ENCODE measurements at places on chromosomes 2 and 18. TPM values are rescaled to one million over a fixed set of nuclear protein-coding genes. Genes with fewer than 3 reads are reported as not detected.

Gene UPP2
- not detected for total RNA-seq

DNA sequence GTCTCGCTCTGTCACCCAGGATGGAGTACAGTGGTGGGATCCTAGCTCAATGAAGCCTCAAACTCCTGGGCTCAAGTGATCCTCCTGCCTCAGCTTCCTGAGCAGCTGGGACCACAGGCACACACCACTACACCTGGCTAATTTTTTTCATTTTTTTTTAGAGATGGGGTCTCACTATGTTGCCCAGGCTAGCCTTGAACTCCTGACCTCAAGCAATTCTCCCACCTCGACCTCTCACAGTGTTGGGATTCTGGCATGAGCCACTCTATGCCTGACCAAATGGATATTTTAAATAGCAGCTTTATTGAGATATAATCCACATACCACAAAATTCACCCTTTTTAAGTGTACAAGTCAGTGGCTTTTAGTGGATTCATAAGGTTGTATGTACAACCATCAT is 11.1 kb downstream of the RNF149 start:
- no peak for DNase-seq

GRCh38 chr18:76487782-76488181 is 7.3 kb downstream of the ZNF516 start:
- DNase-seq, result no peak

Gene IL36RN
- total RNA-seq, result not detected

GRCh38 chr2:121382744-121383143 is 97.7 kb upstream of the TFCP2L1 start:
- DNase-seq, result no peak
